ENCODE measurements at places on chromosomes 5 and 9. TPM values are rescaled to one million over a fixed set of nuclear protein-coding genes. Genes with fewer than 3 reads are reported as not detected.

ZNF622 gene
- 58.6 TPM for total RNA-seq

RAPGEF6 gene
- total RNA-seq = 19.4 TPM

RAD50 gene
- total RNA-seq = 42.8 TPM

CCDC183 gene
- 0.33 TPM for total RNA-seq

PLK2 gene
- 55.7 TPM for total RNA-seq

FABP6 gene
- not detected for total RNA-seq

CLINT1 gene
- total RNA-seq = 84.5 TPM

GABRP gene
- total RNA-seq = not detected

PCDHGA7 gene
- total RNA-seq = 8.4 TPM

NSD1 gene
- 48.1 TPM for total RNA-seq

LCN1 gene
- total RNA-seq = not detected

CMBL gene
- total RNA-seq = 12.8 TPM

HTR4 gene
- total RNA-seq = not detected

PPIC gene
- 57.7 TPM for total RNA-seq

LCN9 gene
- not detected for total RNA-seq

SLC6A18 gene
- not detected for total RNA-seq

KIF4B gene
- 0.15 TPM for total RNA-seq

GAPT gene
- total RNA-seq = not detected

AK8 gene
- total RNA-seq = 1.6 TPM

P4HA2 gene
- 225 TPM for total RNA-seq

TMC1 gene
- total RNA-seq = not detected

NCS1 gene
- total RNA-seq = 76.4 TPM

PCDHA12 gene
- not detected for total RNA-seq

PCDHGA11 gene
- 23.0 TPM for total RNA-seq

PCDHGB6 gene
- total RNA-seq = 5.1 TPM

KCNIP1 gene
- total RNA-seq = not detected

PCDHGA2 gene
- total RNA-seq = 6.6 TPM

FAM120A gene
- 153 TPM for total RNA-seq

CTXN3 gene
- total RNA-seq = not detected

CCNJL gene
- total RNA-seq = 0.15 TPM

ZNF300 gene
- 5.1 TPM for total RNA-seq

FCN2 gene
- not detected for total RNA-seq

PLAC8L1 gene
- not detected for total RNA-seq

ZNF346 gene
- total RNA-seq = 17.9 TPM

OR13J1 gene
- not detected for total RNA-seq

EDIL3 gene
- 40.4 TPM for total RNA-seq

FBXO4 gene
- total RNA-seq = 8.1 TPM

OSMR gene
- total RNA-seq = 73.0 TPM

LRRC70 gene
- 0.50 TPM for total RNA-seq

SPATA31A3 gene
- total RNA-seq = not detected

SLC6A19 gene
- not detected for total RNA-seq

ZDHHC11B gene
- 0.29 TPM for total RNA-seq

TPPP gene
- 0.66 TPM for total RNA-seq

NMUR2 gene
- not detected for total RNA-seq

RBM18 gene
- 8.9 TPM for total RNA-seq

WDR70 gene
- total RNA-seq = 41.6 TPM

Data from smooth muscle cell of trachea (primary cell).